ENCODE measurements at places on chromosomes 5 and 9.

GRCh38 chr5:39443911-39444310 lies 19.1 kb upstream of the DAB2 start:
- no peak for DNase-seq

- DNase-seq = no peak
These were observed 106.4 kb downstream of the CACNA1B start for GRCh38 chr9:137984005-137984404.

GRCh38 chr5:170315154-170315553 lies 17.6 kb upstream of the LCP2 start:
- DNase-seq = no peak

- DNase-seq = no peak
These were observed 58.1 kb downstream of the OXCT1 start for GRCh38 chr5:41812156-41812555.

DNA sequence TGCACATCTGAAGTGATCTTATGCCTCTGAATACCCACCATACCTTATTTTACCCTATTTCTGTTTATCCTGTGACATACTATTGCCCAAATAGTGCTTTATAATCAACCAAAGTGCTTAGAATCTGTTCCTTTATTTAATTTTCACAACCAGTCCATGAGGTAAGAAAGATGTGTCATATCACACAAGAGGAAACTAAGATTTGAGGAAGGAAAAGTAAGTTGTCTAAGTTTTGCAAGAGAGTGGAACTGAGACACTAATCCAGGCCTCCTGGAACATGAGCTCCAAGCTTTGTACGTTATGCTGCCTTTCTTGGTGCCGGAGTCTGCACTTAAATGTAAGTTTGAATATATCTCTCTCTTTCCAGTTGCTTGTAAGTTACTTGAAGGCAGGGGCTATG lies 17.2 kb downstream of the KDM3B start:
- DNase-seq = no peak

GRCh38 chr9:80382211-80382891 lies 810.6 kb downstream of the TLE4 start:
- DNase-seq = no peak

- DNase-seq = no peak
These were observed 58.3 kb upstream of the ANKRD33B start for GRCh38 chr5:10505517-10506095.

DNA sequence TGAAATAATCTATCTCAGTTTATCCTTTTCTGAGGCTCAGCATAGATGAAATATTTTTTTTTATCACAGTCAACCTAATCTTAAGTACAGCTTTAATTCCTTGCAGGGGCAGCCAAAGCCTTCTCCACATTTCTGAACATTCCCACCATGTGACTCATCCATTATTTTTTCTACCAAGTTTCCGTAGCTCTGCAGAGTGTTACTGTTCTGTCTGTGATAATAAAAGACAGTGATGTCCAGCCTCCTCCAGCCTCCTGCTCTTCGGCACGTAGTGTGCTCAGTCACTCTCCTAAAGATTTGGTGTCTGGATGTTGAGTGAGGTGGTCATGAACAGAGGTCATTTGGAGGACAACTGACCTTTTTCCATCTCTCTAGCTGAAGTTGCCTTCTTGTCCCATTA lies 338.1 kb upstream of the ADAMTS16 start:
- DNase-seq = no peak

DNA sequence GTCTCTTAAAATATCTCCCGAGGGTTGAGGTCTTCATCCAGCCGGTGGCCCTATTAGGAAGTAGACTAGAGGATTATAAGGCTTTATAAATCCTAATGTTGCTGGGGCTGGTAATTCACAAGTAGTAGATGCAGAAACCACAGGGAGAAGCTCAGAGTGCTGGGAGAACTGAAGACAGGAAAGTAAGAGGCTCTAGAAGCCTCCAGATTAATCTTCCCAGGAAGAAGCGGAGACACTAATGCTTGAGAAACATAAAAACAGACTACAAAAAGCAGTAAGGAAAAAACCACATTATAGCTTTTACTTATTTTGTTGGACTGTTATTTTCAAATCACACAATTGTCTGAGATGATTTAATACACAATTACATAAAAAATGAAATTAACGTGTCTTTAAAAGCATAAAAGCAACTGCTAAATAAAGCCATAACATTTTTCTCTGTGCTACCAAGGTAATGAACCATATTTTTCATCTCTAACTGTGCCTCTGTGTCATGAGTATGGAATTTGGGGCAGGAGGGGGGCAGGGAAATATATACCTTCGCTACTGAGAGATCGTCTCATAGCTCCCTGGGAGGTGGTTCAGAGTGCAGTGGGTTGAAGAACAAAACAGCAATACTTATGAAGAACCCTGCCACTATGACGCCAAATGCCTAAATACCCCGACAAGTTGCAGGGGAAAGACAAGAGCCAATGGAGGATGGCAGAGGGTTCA lies 806.2 kb upstream of the WWC1 start:
- no peak for DNase-seq

DNA sequence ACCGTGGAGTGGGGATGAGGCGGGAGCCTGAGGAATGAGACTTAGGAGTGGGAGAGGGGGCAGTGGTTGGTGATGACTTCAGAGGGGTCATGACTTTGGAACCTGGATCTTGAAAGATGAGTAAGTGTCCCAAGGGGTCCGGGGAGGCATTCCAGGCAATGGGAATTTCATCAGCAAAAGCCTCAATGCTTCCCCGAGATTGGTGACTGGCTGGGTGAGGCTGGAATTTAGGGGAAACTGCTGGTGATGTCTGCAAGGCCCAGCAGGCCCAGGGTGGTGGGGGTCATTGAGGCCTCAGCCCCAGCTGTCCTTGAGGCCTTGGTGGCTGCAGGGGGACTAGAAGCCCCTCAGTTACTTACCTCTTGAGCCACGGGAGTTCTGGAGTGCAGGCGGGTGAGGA lies 7.5 kb downstream of the NDST1 start:
- no peak for DNase-seq

GRCh38 chr9:130446101-130446861 lies 1.5 kb downstream of the ASS1 start:
- no peak for DNase-seq

DNA sequence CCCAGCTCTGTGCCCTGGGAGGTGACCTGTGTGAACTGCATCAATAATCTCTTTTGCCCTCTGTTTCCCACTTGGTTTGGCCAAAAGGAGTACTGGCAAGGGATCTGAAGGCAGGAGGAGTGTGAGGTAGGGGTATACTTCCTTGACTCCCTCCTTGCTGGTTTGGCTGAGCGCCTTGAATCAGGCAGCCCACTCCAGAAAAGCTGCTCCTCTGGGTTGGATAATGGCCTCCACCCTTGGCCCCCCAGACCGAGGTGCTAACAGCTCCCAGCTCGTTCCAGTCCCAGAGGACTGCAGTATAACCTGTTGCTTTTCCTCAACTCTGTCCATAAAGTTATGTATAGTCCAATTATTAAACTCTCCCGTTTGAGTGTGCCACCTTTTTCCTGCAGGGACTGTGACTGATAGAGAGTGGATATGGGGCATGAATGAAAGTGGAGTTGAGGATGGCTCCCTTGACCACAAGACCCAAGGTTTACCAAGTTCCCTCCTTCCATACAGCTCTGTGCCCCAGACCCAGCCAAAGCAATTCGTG lies 88.2 kb upstream of the HAND1 start:
- DNase-seq = no peak

DNA sequence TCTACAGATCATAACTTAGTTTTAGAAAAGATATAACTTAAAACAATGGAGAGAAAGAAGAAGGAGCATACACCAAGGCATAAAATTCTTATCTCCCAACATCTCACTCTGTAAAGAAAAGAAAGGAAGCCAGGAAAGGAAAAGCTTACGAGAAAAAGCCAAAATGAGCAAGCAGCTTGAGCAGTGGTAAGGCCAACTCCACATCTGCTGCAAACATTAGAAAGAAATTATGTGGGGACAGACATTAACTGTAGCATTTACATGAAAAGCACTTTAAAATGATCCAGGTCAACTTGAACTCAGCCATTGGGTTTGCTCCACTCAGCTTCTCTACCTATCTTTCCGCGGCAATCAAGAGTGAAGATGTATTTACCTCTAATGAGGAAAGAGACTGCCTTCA lies 176.9 kb downstream of the BNC2 start:
- DNase-seq = no peak

DNA sequence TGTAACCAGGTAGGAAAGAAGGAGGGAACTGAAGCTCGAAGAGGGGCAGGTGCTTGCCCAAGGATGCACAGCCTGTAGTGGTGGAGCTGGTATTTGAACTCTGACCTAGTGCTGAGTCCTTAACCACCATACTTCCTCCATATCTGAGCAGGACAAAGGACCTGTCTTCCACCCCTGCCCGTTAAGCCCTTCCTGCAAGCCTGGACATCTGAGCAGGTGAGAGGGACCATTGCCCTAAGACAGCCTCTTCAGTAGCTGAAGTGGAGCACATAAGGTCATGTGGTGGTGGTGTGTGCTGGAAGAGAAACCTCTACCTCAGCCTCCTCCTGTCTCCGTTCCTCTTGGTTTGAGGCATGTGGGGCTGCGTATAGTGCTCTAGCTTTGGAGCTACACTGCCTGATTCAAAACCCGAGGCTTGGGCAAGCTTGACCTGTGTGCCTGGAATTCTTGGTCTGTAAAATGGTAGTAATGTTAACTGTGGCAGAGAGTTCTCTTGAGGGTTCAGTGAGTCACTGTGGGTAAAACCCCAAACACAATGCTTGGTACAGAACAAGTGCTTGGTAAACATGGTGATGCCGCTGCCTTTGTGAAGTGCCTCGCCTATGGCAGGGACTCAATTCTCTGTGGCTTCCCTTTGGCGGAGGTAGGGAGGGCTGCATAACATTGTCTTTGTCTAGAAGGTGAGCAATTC lies 7.4 kb downstream of the GALNT10 start:
- DNase-seq = peak; percentile 59

DNA sequence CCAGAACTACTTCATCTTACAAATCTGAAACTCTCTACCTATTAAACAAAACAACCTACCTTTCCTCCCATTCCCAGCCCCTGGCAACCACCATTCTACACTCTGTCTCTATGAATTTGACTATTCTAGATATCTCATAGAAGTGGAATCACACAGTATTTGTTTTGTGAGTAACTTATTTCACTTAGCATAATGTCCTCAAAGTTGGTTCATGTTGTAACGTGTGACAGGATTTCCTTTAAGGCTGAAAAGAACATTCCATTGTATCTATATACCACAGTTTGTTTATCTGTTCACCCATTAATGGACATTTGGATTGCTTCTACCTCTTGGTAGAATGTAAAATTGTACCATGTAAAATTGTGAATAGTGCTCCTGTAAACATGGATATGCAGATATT lies 70.1 kb upstream of the NXNL2 start:
- no peak for DNase-seq

DNA sequence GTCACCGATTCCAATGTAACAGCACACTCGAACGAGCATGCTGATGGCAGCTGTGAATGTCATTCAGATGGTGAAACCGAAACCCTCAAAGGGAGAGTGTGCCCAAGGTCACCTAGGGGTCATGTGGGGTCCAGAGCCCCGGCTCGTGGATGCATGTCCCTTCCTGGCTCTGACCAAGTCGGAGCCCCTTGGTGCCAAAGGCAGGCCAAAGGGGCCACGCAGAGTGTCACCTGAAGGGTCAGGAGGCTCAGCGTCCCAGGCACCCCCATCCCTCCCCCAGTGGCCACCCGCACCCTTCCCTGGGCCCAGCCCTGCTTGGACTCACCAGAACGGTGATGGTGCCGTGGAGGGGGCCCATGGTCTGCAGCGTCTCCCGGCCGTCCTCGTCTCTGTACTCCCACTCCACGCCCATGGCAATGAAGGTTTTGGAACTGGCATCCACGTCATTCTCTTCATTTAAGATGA lies 69.5 kb downstream of the ZNF354C start:
- no peak for DNase-seq

DNA sequence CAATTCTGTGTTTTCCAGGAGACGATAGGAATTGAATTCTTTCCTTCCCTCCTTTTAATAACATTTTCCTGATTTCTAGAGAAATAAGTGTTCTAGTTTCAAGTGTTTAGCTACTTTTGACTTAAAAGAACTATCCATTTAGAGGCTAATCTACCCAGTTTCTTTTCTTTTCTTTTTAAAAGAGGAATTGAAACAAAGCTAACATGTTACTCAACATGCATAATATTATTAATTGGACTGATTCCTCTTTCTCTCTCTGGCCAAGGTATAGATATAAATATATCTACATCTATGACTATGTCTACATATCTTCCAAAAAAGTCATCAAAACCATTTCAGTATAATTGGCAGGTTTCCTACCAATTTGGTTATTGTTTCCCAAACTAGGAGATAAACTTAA lies 309.8 kb downstream of the TRPM3 start:
- DNase-seq = no peak

DNA sequence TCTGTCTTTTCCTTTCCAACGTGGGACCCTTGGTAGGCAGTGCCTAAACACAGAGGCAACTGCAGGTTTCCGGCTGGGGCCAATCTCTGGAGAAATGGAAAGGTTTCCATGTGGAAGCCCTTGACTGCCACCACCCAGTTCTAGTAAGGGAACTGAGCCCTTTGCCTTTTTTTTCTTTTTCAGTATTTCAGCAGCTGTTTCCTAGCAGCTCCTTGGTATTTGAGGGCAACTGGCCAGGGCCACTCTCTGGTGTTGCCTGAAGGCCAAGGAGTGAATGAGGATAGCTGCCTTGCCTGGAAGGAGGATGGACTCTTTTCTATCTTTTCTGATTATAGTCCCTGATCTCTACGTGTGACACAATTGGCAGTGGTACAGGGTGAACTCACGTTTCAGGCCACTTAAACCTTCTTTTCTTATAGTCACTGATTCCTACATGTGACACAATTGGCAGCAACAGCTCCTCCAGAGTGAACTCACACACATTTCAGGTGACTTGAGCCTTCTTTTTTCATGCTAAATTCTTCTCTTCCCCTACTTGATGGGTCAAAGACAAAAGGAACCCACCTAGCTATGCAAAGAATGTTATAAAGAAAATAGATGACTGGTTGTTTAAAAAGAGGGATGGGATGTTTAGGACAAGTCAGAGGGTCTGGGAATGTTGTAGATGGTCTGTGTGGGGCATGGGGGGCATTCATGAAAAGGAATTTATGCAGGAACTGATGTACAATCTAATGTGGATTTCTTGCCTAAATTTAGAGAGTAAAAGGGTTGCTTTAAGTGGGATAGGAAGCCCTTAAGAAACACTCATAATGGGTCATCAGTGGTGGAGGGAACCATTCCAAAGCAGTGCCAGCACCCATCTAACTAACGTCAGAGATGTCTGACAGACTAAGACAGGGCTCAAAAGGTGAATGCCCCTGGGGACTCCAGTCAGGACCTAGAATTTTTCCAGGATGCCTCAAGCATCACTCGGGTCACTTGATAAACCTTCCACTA lies 190.1 kb downstream of the TMEM232 start:
- no peak for DNase-seq

GRCh38 chr5:3811116-3811515 lies 215.5 kb downstream of the IRX1 start:
- DNase-seq = no peak

- DNase-seq = no peak
These were observed 593 bp downstream of the GM2A start for GRCh38 chr5:151253605-151253950.

GRCh38 chr5:5756762-5757161 lies 334.3 kb downstream of the ICE1 start:
- no peak for DNase-seq
